Brain microvascular endothelial cell (primary cell): ENCODE measurements at places on chromosomes 12 and 14.

DNA sequence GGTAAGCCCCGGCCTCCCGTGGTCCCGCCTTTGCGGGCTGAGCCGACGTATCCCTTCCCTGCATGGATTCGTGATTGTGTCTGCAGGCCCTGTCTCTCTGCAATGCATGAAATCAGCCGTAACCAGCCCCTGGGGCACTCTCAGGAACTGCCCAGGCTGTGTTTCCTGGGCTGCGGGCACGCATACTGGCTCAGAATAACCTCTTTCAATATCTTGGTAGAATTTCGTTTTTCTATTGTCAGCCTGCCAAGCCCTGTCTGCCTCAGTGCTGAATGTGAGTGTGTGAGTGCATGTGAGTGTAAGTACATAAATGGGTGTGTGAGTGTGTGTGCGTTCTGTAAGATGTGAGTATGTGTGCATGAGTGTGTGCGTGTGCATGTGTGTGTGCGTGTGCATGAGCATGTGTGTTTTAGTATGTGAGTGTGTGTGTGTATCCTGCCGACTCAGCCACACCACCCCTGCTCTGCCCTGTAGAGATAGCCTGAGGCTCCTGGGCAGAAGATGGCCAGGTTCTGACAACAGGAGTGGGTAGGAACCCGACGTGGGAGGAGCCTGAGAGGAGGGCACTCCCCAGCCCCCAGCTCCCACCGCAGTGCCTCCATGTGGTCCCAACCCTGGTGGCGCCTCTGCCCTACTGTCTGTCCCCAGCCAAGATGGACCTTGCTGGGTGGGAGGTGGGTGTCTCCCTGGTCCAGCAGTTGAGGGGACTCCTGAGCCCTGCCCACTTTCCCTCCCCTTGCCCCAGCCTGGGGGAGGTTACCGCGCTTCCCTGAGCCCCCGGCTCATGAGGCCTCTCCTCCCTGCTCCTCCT is 268.8 kb downstream of the ADGRD1 start:
- no peak for DNase-seq

- DNase-seq: no peak
Observed at GRCh38 chr12:104682790-104683279, 226.1 kb downstream of the CHST11 start.

DNA sequence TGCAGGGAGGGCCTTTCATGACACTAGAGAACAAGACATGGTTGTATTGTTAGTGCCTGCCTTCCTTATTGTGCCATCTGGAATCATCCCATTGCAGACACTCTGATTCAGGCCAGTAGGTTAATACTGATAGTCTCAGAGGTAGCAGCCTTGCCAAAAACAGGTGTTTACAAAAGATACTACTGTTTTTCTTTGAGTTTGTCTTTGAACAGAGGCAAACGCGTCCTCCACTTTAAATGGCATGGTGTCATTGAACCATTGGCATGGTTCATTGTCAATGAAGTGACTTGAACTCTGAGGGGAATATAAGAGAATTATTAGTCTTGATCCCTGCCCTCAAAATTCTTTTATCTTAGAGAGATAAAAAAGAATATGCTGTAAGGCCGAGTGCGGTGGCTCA is 4.2 kb downstream of the FNTB start:
- DNase-seq: no peak

DNA sequence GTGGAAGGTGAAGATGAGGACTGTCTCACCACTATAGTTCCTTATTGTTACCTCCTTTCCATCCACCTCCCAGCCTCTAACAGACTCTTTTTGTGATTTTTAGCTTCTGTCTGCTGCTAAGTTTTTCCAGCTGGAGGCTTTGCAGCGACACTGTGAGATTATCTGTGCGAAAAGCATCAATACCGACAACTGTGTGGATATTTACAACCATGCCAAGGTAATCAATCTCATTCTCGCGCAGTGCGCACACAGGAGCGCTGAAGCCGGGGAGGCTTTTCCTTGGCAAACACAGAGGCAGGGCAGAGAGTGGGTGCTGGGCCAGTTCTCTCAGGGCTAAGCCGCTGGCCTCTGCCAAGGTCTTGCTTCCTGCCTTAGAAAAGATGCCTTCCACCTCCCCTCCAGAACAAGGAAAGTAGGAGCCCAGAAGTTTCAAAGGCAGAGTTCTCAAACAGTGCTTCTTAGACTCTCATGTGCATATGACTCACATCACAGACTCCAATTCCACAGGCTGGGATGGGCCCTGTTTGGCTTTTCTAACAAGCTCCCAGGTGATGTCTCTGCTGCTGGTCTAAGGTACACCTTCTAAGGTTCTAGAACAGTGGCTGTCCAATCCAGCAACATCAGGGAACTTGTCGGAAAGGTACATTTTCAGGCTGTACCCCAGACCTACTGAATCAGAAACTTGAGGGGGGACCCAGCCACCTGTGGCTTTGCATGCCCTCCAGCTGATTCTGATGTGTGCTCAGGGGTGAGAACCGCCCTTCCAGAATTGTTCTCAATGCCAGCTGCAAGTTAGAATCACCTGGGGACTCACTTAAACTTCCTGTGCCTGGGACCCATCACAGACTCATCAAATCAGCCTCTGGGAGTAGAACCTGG is 33.8 kb upstream of the PWP1 start:
- DNase-seq: no peak

- DNase-seq: peak; percentile 91
Observed at GRCh38 chr12:12901158-12901791, 9.9 kb downstream of the GPRC5A start.

DNA sequence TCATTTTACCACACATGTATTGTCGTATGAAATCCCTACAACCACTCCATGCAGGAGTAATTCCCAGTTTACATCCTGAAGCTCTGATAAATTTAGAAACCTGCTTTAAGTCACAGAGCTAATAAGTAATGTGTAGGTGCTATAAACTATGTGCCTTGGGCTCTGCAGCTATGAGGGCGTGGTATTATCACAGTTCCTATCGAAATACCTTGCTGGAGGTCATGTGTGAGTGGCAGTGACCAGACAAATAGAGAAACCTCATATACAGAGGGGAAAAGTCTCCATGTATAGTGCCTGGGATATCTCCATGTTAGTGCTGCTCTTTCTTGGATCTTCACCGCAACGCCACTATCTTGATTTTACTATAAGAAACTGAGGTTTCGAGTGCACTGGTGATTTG is 883 bp upstream of the TBC1D15 start:
- DNase-seq: no peak

- DNase-seq: no peak
Observed at GRCh38 chr12:54629925-54630324, 4.8 kb downstream of the LACRT start.

GRCh38 chr12:123126294-123127181 is 24.4 kb downstream of the PITPNM2 start:
- peak; percentile 99 for DNase-seq

- no peak for DNase-seq
Observed at GRCh38 chr12:125983094-125983783, 918.0 kb downstream of the AACS start.

DNA sequence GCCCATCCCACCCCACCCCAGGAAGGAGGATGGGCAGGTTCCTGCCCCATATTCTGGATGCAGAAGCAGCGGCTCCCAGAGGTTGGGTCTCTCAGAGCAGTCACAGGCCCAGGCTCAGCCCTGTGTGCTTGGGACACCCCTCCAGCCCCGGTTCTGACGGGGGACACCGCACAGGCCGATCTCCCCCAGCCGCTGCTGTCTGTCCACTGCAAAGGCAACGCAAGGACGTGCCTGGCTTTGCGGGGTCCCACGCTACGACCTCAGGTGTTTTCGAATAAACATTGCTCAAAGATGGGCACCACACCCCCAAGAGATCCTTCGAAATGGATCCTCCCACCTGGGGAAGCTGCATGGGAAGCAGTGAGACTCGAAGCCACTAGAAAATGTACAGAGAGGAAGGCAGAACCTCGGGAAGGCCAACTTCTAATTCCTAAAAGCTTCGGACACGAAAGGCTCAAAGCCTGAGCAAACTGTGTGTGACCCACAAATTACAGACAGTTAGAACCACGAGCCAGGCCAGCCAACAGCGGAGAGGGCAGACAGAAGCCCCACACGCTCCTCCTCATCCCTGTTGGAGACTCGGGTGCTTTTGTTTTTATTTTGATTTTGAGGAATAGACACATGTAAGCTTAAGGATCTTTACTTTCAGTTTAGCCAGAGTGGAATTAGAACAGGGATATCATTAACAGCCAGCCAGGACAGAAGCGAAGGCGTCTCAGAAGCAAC is 10.8 kb downstream of the C14orf180 start:
- no peak for DNase-seq

DNA sequence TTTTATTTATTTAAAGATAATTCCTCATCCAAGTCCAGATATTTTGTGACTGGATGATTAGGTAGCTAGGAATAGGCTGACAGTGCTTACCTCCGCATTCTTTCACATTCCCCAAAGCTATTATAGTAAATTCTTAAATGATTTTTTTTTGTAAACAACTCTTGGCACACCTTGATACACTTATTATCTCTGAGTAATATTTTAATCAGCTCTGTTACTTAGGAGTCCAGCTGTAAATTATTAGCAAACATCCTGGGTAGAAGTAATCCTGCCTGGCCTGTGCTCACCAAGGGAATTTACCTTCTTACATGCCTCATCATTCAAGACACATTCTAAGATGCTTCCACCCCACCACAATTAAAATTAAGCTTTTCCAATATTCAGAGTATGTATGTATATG is 186.1 kb downstream of the SLC2A13 start:
- no peak for DNase-seq

DNA sequence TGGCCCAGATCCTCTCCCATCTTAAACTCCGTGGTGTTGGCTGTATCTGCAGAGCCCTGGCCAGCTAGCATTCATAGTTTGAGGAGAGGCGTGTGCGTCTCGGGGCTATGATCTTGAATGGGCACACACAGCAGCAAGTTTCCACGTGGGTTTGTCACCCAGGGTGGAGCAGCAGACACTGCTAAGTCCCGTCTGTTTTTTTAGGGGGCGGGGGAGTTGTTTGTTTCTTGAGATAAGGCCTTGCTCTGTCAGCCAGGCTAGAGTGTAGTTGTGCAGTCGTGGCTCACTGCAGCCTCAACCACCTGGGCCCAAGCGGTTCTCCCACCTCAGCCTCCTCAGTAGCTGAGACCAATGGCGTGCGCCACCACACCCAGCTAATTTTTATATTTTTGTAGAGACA is 20.1 kb upstream of the TEX22 start:
- DNase-seq: no peak

GRCh38 chr12:65787056-65787865 is 37.0 kb upstream of the HMGA2 start:
- no peak for DNase-seq

DNA sequence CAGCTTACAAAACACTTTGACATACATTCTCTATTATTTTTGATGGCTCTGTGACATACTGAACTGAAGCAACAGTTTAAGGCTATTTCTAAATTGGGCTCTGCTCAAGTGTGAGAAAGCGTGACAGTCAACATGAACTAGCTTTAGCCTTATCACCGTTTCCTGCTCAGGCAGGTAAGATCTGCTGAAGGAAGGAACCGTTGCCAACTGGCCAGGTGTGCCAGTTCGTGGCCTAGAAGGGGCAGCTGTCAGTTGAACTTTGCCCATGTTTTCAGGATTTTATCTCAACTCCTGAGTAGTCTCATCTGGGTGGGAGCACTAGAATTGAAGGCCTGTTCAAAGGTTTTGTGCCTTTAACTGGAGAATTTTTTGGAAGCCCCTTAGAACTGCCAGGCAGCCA is 79.5 kb downstream of the ETV6 start:
- no peak for DNase-seq

GRCh38 chr12:47102406-47102805 is 22.6 kb upstream of the AMIGO2 start:
- DNase-seq: no peak
